ENCODE measurements at places on chromosomes 6 and 20.
A peak's percentile ranks its signal among the peaks of the same experiment; 100 is the strongest.

- no peak for DNase-seq
These were observed 575 bp downstream of the SLC44A4 start for GRCh38 chr6:31878222-31878621.

DNA sequence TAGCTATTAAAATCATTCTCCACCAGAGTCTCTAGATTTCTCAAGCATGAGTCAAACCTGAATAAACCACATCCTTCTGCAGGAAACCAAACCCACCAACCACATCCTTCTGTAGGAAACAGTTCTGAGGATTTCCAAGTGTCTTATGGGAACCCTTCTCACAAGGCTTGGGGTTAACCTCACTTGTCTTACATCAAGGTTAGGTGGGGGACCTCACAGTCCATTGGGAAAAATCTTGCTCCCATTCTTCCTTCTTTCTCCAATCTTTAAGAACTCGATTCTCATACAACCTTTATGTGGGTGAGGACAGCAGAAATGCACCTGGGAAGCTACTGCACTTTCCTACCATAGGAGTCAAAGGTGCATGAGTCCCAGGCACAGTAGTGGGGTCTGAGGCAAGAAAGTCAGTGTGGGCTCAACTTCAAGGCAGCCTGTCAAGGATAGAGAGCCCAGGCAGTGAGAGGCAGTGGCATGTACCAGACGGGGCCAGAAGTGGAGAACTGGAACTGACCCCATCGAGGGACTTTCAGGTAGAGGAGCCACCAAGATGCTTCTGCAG is 114.5 kb downstream of the SLC22A3 start:
- peak; percentile 33 for DNase-seq

- no peak for DNase-seq
These were observed 381.6 kb downstream of the LAMA2 start for GRCh38 chr6:129264480-129265045.

- peak; percentile 22 for DNase-seq
These were observed 54.8 kb upstream of the MBOAT1 start for GRCh38 chr6:20266851-20267608.

GRCh38 chr20:2652724-2653555 is 508 bp downstream of the NOP56 start:
- peak; percentile 66 for DNase-seq

DNA sequence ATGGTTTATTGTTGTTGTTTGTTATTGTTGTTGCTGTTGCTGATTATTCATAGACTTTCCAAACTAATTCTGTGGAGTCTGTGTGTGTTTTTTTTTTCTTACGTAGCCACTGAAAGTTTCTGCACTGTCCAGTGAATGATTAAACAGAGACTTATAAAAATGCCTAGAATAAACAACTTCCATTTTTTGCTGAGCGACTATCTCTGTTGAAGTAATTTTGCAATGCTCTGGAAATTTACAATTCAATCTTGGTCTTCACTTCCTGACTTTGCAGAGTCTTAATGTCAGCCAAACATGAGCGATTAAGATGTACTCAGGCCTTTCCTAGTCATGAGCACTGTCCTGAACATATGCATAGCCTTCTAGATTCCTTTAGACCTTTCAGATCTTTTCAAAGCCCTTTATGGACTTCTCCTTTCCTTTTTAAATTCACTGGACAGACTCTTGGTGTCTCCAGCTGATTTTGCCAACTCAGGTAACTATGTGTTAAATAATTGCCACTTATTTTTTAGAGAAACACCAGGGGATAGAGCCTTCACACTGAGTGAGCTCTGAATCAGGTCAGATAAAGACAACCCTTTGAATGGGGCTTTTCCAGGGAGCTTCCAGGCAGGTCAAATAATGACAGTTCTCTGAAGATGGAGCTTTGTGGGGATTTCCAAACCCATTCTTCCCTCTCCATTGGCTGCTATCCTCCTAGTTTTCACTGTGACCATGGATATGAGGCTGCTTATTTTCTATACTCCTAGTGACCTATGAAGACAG is 622.8 kb upstream of the EPHA7 start:
- no peak for DNase-seq

GRCh38 chr6:4901386-4902061 is 102.3 kb downstream of the RPP40 start:
- no peak for DNase-seq

DNA sequence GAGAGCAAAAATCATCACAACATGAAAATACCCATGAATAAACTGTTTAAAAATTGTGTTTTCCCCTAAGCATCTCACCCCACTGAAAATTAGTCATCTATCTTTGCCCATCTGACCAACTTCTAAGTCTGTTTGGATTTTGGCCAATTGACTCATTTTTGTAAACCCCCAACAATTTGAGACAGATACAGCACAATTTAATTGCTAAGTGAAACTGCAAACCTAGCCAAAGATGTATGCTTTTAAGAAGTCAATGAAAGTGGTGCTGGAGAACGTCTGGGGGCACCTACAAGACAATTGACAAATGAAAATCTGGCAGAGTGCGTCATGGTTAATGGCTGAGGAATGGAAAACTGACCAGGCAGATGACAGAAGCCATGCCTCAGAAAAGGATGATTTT is 30.9 kb upstream of the SLC24A3 start:
- no peak for DNase-seq

- no peak for DNase-seq
These were observed 95.8 kb downstream of the CLVS2 start for GRCh38 chr6:123091896-123092271.

DNA sequence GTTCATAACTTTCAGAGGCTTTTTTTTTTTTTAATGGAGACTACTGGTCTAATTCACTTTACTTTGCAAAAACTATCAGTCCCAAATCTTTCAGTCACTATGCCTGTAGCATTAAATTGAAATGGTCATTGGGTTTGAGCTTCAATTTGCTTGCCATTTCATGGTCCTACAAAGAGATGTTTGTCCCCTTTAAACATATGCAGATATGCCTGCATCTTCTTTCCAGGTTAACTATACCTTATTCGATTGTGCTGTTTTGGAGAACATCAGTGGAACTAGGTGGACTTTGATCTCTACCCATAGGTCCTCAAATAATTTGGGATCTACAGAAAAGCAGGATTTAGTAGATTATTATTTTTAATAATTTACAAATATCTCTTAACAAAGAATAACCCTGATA is 4.6 kb downstream of the POU3F2 start:
- DNase-seq, result no peak

DNA sequence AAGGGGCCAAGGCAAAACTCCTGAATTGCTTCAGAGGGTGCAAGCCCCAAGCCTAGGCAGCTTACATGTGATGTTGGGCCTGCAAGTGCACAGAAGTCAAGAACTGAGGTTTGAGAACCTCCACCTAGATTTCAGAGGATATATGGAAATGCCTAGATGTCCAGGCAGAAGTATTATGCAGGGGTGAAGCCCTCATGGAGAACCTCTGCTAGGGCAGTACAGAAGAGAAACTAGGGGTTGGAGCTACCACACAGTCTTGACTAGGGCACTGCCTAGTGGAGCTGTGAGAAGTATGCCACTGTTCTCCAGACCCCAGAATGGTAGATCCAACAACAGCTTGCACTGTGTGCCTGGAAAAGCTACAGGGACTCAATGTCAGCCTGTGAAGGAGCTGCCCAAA is 179.7 kb upstream of the GJE1 start:
- DNase-seq, result no peak

GRCh38 chr6:291697-292505 is at the start of gene DUSP22:
TSS of gene DUSP22 (plus strand) at chr6:292487. CDS start at chr6:292540, 53 bp downstream.
- peak; percentile 100 for DNase-seq

DNA sequence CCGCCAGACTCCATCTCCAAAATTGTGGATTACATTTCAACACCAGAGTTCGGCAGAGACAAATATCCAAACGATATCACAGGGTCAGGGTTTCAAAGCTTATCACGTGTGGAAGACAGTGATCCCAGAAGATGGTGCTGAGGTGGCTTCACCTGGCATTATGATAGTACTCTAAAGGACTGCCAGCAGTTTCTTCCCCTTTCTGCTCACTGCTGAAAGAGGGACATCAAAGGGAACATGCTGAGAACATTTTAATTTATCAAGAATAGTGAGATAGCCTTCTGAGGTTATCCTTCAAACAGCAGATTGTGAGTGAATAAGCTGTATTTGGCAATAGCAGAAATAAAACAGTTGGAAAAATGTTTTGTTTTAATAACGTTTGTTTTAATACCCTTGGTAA is 79.7 kb downstream of the FIG4 start:
- DNase-seq, result no peak

GRCh38 chr6:107977283-107977682 is 19.3 kb upstream of the SEC63 start:
- no peak for DNase-seq

DNA sequence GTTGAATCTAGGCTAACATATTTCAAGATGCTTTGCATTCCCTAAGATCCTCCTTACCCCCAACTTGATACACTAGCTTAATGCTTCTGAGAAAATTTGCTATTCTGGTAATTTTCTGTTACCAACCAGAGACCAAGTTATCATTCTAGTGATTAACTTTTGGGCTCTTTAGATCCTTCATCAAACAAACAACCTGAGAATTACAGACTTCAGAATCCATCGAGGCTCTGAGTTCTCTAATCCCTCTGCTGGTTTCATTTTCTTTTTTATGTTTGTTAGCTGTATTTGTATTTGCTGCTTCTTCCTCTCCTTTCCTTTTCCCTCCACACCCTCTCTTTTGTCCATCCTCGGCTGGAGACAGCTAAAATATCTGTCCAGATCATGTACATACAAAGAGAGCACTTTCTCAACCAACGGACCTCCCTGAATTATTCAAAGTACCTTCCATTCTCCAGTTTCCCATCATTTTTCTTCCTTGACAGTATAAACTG is 98.7 kb upstream of the RIPOR2 start:
- no peak for DNase-seq

GRCh38 chr6:88141561-88142296 is 24.4 kb downstream of the CNR1 start:
- DNase-seq, result peak; percentile 57

DNA sequence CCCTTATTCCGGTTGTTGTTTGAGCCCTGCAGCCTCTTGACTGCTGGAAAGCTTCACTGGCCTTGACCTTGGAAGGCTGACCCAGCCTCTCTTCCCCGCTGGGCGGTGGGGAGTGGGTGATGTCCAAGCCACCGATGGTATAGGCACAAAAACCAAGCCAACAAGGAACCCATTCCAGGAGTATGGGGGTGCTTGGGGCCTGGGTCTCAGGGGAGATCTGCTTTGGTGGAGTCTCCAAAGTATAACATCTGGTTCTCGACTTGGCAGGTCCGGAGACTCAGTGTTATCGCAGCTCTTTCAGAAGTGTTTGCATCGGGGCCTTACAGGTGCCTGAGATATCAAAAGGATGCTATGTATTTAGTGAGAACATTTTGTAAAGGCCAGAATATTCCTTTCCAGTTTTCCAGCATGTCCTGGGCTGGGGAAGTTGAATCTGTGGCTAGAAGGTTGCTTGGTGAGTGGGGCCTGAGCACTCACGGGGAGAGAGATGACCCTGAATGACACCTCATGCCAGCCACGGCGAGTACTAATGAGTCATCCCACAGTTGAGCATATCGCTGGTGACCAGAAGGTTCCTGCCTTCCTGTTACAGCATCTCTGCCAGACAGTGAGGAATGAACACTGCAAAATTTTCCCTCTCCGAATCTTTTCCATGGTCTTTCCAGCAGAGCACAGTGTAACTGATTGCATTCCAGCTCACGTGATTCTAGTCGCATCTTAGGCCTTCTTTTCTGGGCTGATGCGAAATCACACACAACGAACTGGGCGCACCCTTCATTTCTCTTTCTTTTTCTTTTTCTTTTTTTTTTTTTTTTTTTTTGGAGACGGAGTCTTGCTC is 133.9 kb downstream of the ZDHHC14 start:
- no peak for DNase-seq

- no peak for DNase-seq
These were observed 87.9 kb downstream of the ARID1B start for GRCh38 chr6:156865019-156865629.

- DNase-seq, result no peak
These were observed 335.4 kb upstream of the SPTLC3 start for GRCh38 chr20:12673352-12673751.

GRCh38 chr6:135576055-135576454 is 78.5 kb upstream of the AHI1 start:
- DNase-seq, result no peak

DNA sequence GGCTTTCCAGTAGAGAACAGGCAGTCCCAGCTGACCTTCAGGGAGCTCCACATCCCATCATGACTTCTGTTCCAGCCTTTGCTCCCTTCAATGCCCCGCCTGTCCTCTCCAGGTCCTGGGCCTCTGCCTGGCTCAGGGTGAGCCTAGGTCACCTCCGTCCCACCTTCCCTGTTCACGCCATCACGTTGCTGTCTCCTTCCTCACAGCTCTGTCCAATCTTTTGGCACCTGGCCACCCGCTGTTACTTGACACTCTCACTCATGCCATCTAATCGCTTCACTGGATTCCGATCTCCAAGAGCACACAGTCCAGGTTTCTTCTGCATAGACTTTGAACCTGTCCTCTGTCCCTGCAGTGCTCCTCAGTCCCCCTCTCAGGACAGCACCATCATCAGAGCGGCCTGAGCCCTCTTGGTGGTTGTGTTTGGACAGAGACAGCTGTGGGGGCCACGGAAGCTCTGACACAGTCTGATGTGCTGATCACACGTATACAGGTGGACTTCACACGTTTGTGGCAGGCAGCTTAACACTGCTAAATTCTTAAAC is 34.7 kb upstream of the TIAM2 start:
- DNase-seq, result no peak

DNA sequence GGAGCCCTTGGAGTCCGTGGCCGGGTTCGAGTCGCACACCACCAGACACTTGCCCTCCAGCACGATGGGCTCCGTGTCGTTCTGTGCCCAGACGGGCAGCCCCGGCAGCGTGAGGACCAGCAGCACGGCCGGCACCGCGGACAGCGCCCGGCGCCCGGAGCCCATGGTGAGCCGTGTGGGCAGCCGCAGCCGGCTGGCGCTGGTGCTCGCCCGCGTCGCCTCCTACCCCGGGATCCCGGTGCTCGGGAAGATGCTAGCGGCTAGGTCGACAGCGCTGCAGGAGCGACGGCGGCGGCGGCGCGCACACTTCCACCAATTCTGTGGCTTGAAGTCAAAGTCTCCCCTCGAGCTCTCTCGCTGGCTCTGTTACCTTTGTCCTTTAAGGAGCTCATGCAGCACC is 1.3 kb downstream of the CBLN4 start:
- DNase-seq, result no peak

GRCh38 chr6:136123468-136123867 is 126.6 kb downstream of the MTFR2 start:
- no peak for DNase-seq
